ENCODE measurements at places on chromosomes 2 and 18. TPM values are rescaled to one million over a fixed set of nuclear protein-coding genes. Genes with fewer than 3 reads are reported as not detected.

The ANKAR gene
- total RNA-seq, result 5.9 TPM

The CD207 gene
- not detected for total RNA-seq

The KIAA2012 gene
- total RNA-seq, result not detected

The SERPINB10 gene
- not detected for total RNA-seq

The SCYGR4 gene
- total RNA-seq, result not detected

The ACADL gene
- total RNA-seq, result not detected
